ENCODE measurements at places on chromosomes 11 and 22. TPM values are rescaled to one million over a fixed set of nuclear protein-coding genes. Genes with fewer than 3 reads are reported as not detected.

DNA sequence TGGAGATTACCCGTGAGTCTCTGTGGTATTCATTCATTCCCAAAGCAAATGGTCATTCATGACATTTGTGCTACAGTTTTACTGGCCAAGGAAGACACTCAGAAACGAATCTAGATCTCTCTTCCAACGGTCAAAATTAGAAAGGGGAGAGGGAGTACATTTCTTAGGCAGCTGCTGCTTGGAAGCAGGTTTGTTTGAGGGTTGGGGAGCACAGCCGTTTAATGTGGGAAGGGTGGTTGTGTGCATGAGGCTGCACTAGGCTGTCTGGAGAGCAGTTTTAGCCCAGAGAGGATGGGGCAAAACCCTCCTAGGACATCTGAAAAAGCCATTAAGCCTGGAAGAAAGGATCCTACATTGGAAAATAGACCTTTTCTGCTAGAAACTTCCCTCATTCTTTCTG is 29.7 kb upstream of the TIMP3 start:
- H3K4me3 ChIP-seq, result no peak overlapping the region
- DNase-seq, result no peak
- H3K27ac ChIP-seq, result no peak overlapping the region
- H3K27me3 ChIP-seq, result peaks cover 3% of the 10 kb centered on the region
- no peaks in the 10 kb centered on the region for H3K36me3 ChIP-seq

DNA sequence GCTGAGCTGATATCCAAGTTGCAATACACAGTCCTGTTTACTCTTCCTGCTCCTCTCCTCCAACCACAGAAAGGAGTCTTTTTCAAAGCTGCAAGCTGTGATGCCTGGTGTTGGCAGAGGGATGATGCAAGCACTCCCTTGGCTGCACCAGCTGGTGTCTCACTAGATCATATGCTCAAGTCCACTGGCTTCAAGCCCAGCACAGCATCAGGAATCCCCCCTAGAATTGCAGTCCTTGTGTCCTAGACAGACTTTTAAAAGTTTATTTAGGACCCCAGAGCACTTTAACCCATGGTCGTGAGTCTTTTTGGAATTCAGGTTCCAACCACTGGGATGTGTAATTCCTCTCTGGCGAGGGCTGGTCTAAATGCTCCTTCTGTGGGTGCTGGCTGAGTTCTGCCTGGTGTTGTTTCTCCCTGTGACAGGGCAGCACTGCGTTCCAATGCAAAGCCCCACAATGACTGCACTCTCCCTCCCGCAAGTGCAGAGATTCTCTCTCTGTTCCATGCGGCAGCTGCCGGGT is 1.9 kb upstream of the HEPN1 start:
- no peak overlapping the region for H3K27ac ChIP-seq
- H3K36me3 ChIP-seq, result no peaks in the 10 kb centered on the region
- DNase-seq, result no peak
- no peaks in the 10 kb centered on the region for H3K27me3 ChIP-seq

DNA sequence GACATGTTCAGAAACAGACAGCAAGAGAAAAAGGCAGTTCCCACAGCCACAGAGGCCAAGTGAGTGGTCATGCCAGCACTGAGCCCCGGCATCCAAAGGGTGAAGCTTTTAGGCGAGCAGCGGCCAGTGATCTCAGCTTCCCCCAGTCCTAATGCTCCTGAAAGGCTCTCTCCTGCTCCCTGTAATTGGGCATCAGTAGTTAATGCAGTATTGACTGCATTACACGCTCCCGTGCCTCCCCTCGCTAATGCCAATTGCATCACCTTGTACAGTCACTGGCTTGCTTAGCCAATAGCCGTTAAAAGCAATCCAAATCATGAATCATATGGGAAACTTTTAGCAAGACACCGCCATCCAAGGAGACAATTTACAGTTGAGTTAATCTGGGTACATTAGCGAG is 4.9 kb downstream of the LMO1 start:
- peaks cover 36% of the 10 kb centered on the region for H3K27me3 ChIP-seq
- no peak for DNase-seq
- H3K36me3 ChIP-seq, result no peaks in the 10 kb centered on the region
- no peak overlapping the region for H3K4me3 ChIP-seq
- peaks cover 5% of the 10 kb centered on the region for H3K4me1 ChIP-seq

- DNase-seq, result no peak
- peaks cover 2% of the 10 kb centered on the region for H3K36me3 ChIP-seq
- H3K4me3 ChIP-seq, result no peak overlapping the region
Measured at GRCh38 chr11:68053117-68053516, 14.3 kb downstream of the TCIRG1 start.

DNA sequence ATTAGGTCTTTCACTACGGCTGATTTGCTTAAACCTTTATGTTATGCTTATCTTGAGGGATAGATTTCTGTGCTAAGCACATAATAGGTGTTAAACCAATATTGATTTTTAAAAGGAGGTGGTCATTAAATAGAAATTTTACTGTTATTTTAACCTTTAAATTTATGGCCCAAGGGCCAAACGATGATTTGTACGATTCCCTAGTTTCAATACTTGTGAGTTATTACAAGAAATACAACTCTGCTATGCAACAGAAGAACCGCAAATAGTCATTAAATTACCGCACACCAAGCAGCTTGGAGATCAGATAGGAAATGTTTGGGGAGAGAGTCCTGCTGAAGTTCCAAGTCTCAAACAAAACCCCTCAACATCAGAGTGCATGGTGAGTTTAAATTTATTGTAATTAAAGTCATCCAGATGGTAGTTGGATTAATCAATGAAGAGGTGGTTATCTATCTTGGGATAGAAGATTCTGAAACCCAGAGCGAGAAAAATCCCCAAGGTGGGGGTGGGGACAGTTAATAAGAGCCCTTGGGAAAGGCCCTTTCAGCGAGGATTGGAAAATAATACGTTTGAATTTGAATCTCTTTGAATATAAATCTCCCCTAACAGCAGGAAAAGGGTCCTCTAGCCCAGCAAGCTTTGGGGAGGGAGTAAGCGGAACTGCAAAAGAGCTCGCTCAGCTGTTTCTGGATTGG is 805 bp upstream of the QSER1 start:
- peak overlapping the region; percentile 92 for H3K27ac ChIP-seq
- H3K4me1 ChIP-seq, result peaks cover 32% of the 10 kb centered on the region
- H3K36me3 ChIP-seq, result peaks cover 3% of the 10 kb centered on the region
- DNase-seq, result peak; percentile 69
- no peaks in the 10 kb centered on the region for H3K27me3 ChIP-seq

DNA sequence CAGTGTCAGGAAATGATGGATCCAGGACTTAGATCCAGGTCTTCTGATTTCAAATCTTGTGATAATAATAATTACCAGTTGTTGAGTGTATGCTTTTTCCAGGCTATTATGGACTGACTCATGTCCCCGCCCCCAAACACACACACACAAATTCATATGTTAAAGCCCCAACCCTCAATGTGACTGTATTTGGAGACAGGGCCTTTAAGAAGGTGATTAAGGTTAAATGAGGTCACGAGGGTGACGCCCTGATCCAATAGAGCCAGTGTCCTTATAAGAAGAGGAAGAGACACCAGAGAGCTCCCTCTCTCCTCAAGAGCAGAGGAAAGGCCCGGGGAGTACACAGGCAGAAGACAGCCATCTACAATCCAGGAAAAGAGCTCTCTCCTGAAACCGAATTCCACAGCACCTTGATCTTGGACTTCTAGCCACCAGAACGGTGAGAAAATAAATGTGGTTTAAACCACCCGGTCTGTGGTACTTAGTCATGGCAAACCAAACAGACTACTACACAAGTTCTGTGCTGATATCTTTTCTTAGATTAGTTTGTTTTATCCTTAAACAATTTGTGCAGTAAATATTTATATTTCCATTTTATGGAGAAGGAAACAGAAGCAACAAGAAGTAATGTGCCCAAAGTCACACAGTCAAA is 8.2 kb downstream of the TMPRSS5 start:
- H3K27ac ChIP-seq, result no peak overlapping the region
- H3K4me3 ChIP-seq, result no peak overlapping the region
- H3K4me1 ChIP-seq, result no peaks in the 10 kb centered on the region
- peaks cover 3% of the 10 kb centered on the region for H3K36me3 ChIP-seq
- no peaks in the 10 kb centered on the region for H3K27me3 ChIP-seq
- no peak for DNase-seq

DNA sequence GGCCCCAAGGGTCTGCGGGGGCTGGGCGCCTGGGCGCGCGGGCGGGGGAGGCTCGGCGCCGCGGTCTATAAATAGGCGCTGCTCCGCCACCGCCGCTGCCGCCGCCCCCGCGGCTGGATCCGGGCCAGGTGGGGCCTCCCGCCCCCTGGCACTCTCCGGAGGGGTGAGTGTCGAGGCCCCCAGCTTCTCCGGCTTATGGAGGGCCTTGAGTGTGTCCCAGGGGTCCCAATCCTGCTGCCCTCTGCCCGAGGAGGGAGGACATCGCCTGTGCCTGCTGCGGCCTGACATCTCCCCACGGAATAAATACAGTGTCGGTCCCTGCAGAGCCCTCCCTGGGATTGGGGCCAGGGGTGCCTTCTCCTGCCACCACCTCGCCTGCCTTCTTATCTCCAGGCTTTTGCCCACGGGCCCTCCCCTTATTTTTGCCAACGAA is 4.3 kb upstream of the GP1BB start:
- no peaks in the 10 kb centered on the region for H3K36me3 ChIP-seq
- H3K27ac ChIP-seq, result no peak overlapping the region
- peak overlapping the region; percentile 52 for H3K4me3 ChIP-seq
- H3K27me3 ChIP-seq, result peaks cover 41% of the 10 kb centered on the region

GRCh38 chr11:119832202-119832935 is 103.4 kb upstream of the NECTIN1 start:
- no peak overlapping the region for H3K27ac ChIP-seq
- H3K27me3 ChIP-seq, result peaks cover 43% of the 10 kb centered on the region
- DNase-seq, result no peak
- no peaks in the 10 kb centered on the region for H3K36me3 ChIP-seq
- H3K4me3 ChIP-seq, result no peak overlapping the region
- peaks cover 11% of the 10 kb centered on the region for H3K4me1 ChIP-seq

GRCh38 chr11:57752954-57753353 is 1.3 kb upstream of the BTBD18 start:
- no peak overlapping the region for H3K27ac ChIP-seq
- no peak for DNase-seq
- no peaks in the 10 kb centered on the region for H3K4me1 ChIP-seq
- no peaks in the 10 kb centered on the region for H3K36me3 ChIP-seq

GRCh38 chr11:44305026-44305469 is 4.9 kb downstream of the ALX4 start:
- H3K27ac ChIP-seq, result no peak overlapping the region
- peaks cover 78% of the 10 kb centered on the region for H3K27me3 ChIP-seq
- no peaks in the 10 kb centered on the region for H3K36me3 ChIP-seq

- H3K4me3 ChIP-seq, result no peak overlapping the region
- H3K27me3 ChIP-seq, result no peaks in the 10 kb centered on the region
- no peak overlapping the region for H3K27ac ChIP-seq
- H3K36me3 ChIP-seq, result peaks cover 28% of the 10 kb centered on the region
- no peak for DNase-seq
Measured at GRCh38 chr11:945986-946385, 20.3 kb downstream of the AP2A2 start.

GRCh38 chr22:24153959-24154358 is 27.3 kb upstream of the SUSD2 start:
- peaks cover 65% of the 10 kb centered on the region for H3K4me1 ChIP-seq
- H3K27me3 ChIP-seq, result no peaks in the 10 kb centered on the region
- H3K36me3 ChIP-seq, result peaks cover 4% of the 10 kb centered on the region
- DNase-seq, result peak; percentile 30
- no peak overlapping the region for H3K27ac ChIP-seq

GRCh38 chr22:27748751-27749191 is 52.8 kb downstream of the MN1 start:
- no peak for DNase-seq
- peaks cover 18% of the 10 kb centered on the region for H3K27me3 ChIP-seq
- H3K4me1 ChIP-seq, result peaks cover 1% of the 10 kb centered on the region
- no peak overlapping the region for H3K27ac ChIP-seq

- no peak overlapping the region for H3K4me3 ChIP-seq
- H3K36me3 ChIP-seq, result no peaks in the 10 kb centered on the region
- no peaks in the 10 kb centered on the region for H3K27me3 ChIP-seq
- DNase-seq, result no peak
Measured at GRCh38 chr11:118015385-118015841, 29.2 kb downstream of the IL10RA start.

DNA sequence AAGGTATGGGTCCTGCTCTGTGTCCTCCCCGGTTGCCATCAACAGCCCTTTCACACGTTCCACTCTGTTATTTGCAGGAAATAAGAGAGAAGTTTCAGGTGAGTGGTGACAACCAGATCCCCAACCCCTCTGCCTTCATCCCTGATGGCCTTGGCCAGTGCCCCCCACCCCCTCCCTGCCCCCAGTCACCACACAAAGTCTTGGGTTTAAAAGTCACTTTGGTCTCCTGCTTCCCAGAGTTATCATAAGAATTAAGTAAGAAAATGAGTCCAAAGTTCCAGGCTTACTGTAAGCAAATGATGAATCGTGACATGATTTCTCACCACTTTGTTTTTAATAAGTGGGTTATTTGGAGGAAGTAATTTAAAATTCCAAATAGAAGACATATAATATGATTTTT is 9.2 kb upstream of the OAF start:
- H3K4me3 ChIP-seq, result no peak overlapping the region
- DNase-seq, result no peak
- no peak overlapping the region for H3K27ac ChIP-seq
- H3K4me1 ChIP-seq, result no peaks in the 10 kb centered on the region

DNA sequence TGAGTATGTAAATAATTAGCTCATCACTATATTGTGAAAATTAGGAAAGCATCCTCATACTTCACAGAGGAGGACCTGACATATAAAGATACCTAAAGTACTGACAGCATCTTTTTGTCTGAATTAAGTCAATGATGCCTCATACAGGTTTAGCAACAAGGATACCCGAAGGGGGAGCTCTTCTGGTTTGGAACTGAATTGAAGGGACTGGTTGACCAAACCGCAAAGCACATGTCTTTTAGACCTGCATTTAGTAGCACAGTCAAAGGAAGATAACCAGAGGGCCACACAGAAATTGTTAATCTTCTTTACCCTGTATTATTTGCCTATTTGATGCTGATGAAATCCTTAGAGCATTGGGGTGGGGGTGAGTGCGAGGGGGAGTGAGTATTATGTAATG is 12.9 kb upstream of the WT1 start:
- no peaks in the 10 kb centered on the region for H3K4me1 ChIP-seq
- no peak overlapping the region for H3K4me3 ChIP-seq
- peaks cover 33% of the 10 kb centered on the region for H3K27me3 ChIP-seq
- H3K36me3 ChIP-seq, result no peaks in the 10 kb centered on the region
- H3K27ac ChIP-seq, result no peak overlapping the region

- no peaks in the 10 kb centered on the region for H3K27me3 ChIP-seq
- no peak overlapping the region for H3K27ac ChIP-seq
- peaks cover 52% of the 10 kb centered on the region for H3K36me3 ChIP-seq
Measured at GRCh38 chr22:49887702-49888101, 30.5 kb downstream of the ALG12 start.

- DNase-seq, result no peak
- no peak overlapping the region for H3K27ac ChIP-seq
- H3K4me3 ChIP-seq, result no peak overlapping the region
- H3K36me3 ChIP-seq, result no peaks in the 10 kb centered on the region
Measured at GRCh38 chr11:126673319-126673718, 317.8 kb downstream of the ST3GAL4 start.

MAJIN gene
- 0.37 TPM for total RNA-seq

All from activated naive CD4-positive, alpha-beta T cell treated with anti-CD3 and anti-CD28 coated beads for 36 hours (primary cell).